ENCODE measurements at places on chromosomes 3 and 15.

- DNase-seq: no peak
Observed at GRCh38 chr15:78751602-78751979, 59.7 kb downstream of the ADAMTS7 start.

GRCh38 chr3:16060945-16061344, 113.5 kb upstream of the GALNT15 start:
- no peak for DNase-seq

GRCh38 chr3:141303481-141304223, 64.7 kb upstream of the ZBTB38 start:
- peak; percentile 63 for DNase-seq

GRCh38 chr3:151903501-151903991, 30.1 kb downstream of the SUCNR1 start:
- no peak for DNase-seq

- no peak for DNase-seq
Observed at GRCh38 chr15:74464897-74465296, 3.9 kb upstream of the UBL7 start.

DNA sequence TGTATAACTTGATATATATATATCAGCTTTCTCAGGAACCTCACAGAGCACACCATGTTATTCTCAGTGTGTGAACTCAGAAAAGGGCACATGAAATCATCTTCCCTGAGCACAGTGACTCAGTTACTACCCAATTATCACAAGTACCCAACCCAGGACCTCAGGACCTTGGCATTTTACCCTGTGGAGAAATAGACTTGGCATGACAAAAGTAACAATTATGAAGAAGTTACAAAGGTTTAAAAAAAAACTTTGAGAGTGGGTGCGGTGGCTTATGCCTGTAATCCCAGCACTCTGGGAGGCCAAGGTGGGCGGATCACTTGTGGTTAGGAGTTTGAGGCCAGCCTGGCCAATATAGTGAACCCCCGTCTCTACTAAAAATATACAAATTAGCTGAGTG, 52.4 kb downstream of the ONECUT1 start:
- no peak for DNase-seq

DNA sequence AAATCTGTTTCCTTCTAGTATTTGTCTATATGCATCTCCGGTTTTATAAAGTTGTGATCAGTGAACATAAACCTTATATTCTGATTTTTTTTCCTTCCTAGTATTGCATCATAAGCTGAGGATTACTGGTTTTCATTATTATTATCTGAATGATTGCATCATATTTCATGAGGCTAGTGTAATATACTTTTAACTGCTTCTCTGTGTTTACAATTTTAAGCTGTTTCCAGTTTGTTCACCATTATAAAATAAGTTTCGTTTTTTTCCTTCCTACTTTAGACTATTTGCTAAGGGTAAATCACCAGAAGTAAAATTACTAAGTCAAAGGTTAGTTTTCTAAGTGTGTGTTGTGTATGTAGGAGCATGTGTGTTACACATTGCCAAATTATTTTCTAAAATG, 20.2 kb downstream of the SEMA6D start:
- DNase-seq: no peak

- no peak for DNase-seq
Observed at GRCh38 chr15:77148191-77148590, 77.3 kb upstream of the TSPAN3 start.

- DNase-seq: no peak
Observed at GRCh38 chr3:118408431-118408830, 626.2 kb downstream of the IGSF11 start.

DNA sequence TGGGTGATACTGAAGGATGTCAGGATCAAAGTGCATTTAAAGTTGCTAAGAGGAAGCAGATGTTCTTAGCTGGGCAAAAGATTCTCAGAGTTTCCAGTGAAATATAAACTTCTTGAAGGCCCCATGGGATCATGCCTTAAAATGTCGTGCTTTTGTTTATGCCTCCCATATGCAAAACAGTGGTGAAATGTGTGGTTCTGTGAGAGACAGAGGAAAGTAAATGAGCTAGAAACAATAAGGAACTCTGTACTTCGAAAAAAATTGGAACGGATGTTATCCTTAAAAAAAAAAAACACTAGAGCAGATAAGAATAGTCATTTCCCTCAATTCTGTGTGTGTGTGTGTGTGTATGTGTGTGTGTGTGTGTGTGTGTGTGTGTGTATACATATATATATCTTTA, 497.0 kb upstream of the TBL1XR1 start:
- no peak for DNase-seq

DNA sequence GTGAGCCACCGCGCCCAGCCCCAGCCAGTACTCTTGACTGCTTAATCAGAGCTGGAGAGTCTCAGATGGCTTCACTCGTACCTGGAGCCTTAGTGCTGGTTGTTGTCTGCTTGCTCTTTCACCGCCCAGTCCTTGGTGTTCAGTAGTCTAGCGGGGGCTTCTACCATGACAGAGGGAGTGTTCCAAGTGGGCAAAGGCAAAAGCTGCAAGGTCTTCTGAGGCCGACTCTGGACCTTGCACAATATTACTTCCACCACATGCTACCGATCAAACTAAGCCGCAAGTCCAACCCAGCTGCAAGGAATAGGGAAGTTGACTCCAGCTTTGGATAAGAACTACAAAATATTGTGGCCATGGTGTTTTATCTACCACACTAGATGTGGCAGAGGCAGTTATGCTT, 6.6 kb downstream of the PARL start:
- DNase-seq: peak; percentile 18

DNA sequence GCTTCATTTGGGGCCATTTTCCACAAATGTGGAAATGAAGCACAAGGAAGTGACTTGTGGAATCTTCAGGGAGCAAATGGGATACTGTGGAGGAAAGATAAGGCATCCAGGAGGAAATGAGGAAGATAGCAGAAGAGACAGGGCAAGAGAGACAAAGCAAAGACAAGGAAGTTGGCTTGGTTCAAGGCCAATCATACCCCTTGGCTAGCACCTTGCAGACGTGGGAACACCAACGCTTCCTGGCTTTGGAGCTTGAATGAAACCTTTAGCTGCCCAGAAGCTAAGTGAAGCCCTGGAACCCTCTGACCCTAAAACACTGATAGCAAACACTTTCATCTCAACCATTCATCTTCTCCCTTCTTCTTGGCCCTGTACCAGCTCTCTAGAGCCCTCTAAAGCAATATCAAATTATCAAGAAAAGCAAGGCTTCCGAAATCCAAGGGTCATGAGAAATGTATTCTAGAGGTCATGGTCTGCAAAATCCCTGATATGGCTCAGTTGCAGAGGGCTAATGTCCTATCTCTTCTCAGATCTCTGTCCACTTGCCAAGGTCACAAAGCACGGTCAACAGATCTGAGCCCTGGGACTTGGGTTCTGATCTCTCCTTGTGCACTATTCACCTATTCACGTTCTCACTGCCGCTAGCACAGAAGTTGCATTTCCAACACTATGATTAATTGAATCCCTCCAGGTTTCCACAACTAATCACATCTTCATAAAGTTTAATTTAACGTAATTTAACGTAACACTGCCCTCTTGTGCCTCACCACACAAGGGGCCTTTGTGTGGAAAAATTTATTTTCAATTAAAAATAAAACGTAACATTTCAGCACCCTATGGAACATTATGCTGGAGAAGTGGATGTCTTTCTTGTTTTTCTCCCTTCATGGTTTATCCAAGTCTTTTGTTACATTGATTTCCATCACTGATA, 557.6 kb upstream of the ADAMTS9 start:
- DNase-seq: no peak

- no peak for DNase-seq
Observed at GRCh38 chr15:76114561-76114960, 54.8 kb downstream of the TMEM266 start.

- DNase-seq: no peak
Observed at GRCh38 chr3:175238801-175239200, 379.7 kb downstream of the NAALADL2 start.

- DNase-seq: no peak
Observed at GRCh38 chr3:99700631-99701268, 62.4 kb downstream of the COL8A1 start.

- no peak for DNase-seq
Observed at GRCh38 chr15:99021694-99022093, 14.1 kb upstream of the PGPEP1L start.

DNA sequence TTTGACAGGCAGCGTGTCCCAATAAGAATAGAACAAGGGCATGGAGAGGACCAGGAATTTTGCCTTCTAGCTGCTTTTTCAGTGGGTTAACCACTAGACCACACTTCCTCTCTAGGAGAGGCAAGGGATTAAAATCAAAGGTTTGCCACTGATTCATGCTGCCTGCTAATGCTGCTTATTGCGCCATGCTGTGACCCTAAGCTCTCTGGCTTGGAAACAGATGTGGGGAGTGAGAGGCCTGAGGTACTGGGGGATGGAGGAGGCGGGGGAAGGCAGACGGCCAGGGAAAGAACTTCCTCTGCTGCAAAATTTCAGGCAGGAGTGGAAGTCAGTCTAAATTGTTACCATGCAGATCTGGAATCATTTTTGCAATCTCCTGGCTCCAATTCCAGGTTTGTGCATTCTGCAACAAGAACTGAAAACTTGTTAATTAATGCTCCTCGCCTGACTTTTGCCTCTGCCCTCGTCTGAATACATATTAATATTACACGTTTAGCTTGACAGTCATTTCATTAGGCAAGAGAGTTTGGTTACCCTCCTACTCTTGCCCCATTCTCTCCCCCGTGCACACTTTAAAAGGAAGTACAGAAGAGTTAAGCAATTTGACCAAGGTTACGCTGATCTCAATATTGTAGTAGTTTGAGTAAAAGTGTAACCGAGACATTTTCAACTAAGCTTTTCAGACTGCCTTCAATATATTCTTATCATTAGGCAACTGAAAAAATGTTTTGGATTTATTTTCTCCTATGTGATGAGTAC, 121.7 kb upstream of the SPRED1 start:
- no peak for DNase-seq

DNA sequence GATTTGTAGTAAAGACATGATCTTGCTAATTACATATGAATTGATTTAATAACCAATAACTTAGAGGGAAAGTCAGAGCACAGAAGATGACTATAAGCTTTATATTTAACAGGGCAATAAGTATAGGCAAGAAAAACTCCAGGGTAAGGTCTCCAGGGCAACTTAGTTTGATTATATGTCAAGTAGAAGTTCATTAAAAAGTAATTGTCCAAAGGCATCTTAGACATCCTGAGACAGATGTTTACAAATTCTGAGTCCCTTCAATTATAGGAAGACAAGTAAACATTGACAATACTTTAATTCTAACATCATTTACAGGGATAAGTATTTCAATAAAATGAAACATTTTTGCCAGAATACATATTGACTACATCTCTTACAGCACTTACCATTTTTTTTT, 416.0 kb downstream of the RAP2B start:
- no peak for DNase-seq

- no peak for DNase-seq
Observed at GRCh38 chr3:61612211-61613194, 51.1 kb downstream of the PTPRG start.

DNA sequence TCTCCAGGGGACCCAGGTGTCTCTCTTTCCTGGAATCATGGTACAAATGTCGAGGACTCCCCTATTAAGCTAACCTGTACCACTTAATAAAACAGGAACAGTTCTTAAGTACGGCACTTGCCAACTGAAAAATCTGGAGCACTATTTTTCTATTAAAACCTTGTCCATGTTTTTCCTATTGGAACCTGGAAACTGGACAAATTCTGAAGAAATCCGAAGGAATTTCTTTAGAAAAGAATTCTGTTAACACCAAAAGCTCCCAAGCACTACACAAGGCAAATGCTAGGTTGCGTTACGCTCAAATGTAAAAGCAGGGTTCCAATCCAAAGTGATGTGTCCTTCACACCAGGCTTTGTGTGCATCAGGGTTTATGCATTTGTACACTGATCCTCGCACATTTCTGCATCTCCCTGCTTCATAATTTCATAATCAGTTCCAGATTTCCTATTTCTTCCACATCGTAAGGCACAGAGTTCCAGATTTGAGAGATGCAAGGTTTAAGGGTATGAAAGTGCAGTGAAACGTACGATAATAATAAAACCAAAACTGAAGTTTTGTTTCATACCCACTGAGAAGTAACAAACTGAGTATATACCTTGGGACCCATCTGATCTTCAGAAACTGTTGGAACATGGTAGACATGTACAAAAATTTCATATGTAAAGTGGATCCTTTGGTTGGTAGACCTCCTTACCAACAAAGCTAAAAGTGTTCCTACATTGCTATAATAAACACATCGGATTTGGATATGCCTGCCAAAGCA, 132.1 kb upstream of the WNT5A start:
- DNase-seq: no peak

- DNase-seq: no peak
Observed at GRCh38 chr3:87982421-87982820, 76.4 kb downstream of the CGGBP1 start.

DNA sequence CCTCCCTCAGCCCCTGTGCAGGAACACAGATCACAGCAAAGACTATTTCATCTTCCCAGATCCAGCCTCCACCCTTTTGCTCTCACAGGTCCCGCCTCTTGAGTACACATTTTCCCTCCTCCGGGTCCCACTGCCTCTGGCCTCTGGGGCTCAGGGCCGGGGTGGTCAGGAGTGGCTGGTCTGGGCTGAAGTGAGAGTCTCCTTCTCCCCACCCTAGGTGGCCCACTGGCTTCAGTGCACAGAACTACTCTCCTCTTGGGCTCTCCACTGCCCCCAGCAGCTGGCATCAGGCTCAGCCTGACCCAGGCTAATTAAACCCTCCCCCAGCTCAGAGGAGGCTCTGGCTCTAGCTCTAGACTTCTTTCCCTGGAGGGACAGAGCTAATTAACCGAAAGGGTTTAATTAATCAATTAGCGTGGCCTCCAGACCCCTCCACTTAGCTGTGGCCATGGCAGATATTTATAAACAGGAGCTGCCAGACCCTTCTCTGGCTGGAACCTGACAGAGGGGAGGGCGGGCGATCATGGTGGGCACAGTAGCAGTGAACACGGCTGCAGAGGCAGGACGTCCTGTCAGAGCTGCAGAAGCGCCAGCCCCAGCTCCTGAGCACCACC, 15.1 kb downstream of the DUSP7 start:
- no peak for DNase-seq

DNA sequence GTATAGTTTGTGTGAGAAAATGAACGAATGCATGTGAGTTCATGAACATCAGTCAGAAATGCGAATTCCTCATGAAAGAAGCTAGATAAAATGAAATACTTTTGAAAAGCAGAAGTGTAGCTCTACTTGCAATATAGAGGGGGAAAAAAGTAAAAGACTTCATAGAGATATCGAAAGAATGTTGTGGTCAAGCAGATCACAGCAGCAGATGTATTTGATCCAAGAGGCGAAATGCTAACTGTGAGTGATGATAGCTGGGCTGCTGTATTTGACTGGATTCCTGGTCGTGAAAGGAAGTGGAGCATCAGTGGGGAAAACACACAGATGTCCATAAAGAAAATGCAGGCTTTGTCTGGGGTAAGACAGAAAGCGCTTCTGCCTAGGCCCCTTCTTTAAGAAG, 112.4 kb downstream of the ADAMTSL3 start:
- no peak for DNase-seq

DNA sequence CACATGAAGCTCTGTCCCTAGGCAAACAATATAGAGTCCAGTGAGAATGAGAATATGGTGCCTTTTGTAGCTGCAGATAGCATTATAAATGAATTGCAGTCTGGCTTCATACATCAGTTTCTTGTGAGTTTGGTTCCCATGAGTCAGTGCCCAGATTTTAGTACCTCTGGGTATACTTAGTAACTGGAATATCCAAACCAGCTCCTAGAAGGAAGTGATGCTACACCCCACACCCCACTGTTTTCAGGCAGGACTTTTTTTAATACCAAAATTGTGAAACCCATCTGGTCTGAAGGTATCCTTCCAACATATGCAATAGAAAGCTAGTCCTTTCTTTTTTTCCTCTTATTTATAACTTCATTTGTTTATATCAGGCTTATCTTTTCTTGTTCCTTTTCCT, 42.1 kb upstream of the FOXP1 start:
- no peak for DNase-seq
